Ecto neural progenitor cell (in vitro differentiated cells): ENCODE measurements at places on chromosomes 12 and 14.

DNA sequence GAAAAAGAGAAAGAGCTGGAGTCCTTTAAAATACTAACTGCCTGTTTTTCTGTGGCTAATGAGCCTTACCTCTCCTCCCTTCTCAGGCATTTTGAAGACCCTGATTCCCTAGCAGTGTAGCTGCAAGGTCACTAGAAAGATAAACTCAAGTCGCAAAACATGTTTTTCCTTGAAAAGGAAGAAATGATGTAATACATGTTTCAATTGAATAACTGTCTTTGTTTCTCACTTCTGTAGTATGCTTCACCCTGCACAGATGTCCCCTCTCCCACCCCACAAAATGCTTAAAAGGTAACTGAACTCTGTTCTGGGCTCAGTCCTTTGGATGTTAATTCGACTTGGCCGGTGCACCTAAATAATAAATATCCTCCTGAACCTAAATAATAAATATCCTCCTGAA is 1350.3 kb downstream of the TMEM121 start:
- DNase-seq = no peak

DNA sequence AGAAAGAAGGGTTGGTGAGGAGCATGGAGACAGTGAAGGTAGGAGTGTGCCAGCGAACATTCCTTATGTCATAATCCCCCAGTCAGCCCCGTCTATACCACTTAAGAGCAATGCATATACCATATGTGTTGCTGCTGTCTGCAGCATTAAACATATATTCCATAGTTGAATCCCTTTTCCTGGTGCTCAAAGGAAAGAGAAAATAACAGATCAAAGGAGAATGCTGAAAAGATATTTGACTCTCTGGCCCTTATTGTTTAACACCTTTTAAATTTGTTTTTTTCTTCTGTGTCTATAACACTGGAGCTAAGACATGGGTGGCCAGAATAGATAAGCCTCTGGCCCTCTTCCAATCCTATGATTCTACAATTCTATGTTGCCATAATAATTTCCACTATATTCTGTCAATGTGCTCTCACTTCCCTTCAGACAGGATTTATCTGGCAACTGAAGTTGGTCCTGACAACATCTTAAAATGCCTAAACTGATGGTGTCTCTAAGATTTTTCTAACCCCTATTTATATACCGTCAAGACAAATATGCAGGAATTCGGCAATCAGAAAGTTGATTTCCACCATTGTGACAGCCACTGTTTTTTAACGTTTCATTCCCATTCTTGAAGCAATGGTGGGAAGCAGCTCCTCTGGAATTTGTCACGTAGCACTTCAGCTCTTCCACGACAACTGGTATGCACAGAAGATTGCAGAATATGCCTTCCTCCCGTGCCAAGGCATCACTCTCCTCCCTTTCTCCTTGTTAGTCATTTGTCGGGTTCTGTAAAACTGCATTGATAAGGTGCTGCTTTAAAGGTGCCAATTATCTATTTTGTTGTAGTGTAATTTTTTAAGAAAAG is 204.7 kb downstream of the BCAT1 start:
- DNase-seq = no peak

DNA sequence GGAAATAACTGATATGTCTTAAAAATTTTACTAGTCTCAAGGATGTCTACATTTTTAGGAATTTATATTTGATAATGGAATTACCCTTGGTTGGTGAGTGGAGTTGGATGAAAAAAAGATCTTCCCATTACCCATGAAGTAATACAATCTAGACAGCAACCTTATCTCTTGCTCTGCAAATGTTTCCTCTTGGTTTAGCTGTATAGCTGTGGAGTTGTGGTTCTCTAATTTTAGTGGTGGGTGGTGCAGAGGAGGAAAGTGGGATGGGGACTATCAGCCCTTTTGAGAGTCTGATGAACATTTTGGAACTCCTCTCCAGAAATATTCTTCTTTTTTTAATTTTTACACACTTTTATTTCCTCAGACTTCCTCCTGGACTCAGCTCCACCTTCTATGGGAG is 17.1 kb downstream of the SPX start:
- DNase-seq = no peak

DNA sequence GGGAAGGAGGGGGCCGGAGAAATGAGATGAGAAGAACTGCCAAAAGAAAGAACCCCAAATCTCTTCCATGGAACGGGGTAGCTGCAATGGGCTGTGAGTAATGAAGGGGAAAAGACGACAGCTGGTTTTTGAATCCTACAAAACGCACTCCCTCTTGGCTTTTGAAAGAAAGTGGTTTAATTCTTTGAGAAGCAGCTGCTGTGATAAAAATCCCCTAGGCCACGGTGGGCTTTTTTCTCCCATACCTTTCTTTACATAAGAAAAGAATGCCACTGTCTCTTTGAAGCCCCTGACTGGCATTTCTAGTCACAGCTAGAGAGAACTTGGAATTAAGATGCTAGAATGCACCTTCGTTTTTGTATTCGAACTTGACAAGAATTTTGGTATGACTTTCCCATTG is 486.1 kb downstream of the GLT1D1 start:
- DNase-seq = no peak

DNA sequence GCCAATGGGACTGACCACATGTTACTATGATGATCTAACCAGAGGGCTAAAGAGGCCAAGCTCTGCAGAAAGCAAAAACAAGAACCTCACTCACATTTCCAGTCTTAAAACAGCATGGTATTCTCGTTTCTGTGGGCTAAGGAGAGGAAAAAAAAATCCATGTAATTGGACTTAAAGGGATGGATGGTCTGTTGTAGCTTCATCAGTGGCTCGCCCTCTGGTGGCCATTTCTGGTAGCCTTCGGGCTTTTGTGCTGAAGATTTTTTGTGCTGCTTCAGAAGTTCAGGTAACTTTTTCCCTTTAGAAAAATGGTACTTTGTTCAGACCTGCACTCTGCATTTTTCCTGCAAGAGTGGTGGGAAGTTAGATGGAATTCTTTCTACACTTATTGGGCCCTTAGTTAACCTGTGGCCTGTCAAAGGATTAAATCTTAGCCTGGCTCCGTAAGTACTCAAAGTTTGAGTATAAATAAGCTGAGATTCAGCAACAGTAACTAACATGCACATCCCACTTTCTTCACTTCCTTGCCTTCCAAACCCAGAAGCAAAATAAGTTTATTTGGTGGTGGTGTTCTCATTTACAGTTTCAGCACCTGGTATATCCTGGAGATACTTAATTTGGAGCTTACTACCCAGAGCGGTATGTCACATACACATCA is 22.3 kb downstream of the DCAF4 start:
- DNase-seq = peak; percentile 70

DNA sequence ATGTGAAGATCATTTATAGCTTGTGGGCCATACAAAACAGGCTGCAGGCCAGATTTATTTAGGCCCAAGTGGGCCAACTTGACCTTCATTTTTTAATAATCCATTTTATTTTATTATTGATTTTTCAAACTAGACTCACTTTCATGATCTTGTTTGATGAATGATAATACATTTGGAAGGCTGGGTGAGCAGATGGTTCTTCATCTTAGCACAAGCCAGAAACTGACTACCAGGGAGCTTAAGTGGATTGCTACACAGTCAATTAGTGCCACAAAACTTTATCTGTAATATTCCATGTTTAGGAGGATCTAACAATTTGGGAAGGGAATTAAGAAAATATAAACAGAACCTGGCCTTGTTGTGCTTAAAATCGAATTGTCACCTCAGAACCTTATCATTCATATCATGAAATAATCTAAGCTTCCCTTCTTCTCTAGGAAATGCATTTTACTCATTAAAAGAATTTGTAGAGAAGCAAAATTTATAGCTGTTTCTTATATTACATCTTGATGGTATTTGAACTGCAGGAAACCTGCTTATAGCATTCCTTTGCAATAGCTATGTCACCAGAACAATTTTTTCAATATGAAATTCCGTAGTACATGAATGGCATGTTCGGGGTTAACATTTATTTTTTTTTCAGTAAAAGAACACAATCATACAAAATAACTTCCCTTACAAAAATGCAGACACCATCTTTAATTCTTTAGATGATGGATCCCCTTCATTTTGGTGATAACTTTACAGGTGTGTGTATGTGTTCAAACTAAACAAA is 62.0 kb upstream of the CSRP2 start:
- DNase-seq = no peak

- DNase-seq = no peak
Measured at GRCh38 chr12:41067941-41068645, 120.0 kb upstream of the PDZRN4 start.

- no peak for DNase-seq
Measured at GRCh38 chr12:88354691-88355090, 212.6 kb downstream of the TMTC3 start.

DNA sequence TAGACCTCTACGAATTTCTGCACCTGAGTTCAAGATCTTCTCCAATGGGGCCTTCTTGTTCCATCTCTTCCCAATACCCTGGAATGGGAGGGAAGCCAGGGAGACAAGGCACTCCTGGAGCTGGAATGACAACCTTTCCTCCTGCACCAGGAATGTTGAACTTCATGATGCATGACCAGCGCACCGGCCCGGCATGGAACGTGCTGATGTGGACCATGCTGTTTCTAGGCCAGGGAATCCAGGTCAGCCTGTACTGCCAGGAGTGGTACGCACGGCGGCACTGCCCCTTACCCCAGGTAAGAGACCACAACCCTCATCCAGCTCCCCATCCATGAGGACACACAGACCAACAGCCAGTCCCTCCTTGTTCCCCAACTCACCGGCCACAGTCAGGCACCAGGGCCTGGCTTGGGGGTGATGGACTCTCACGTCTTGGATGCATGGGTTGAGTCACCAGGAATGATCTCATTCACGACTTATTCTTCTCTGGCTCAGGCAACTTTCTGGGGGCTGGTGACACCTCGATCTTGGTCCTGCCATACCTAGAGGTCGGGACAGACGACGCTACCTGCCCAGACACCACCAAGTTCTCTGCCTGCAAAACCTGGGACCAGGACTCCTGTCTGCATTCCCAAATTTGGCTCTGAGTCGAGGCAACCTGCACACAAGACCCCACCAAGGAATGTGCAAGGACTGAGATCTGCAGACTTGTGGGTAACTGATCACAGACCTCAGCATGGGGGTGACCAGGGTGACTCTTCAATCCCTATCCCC is 20.5 kb downstream of the SOAT2 start:
- DNase-seq = no peak

DNA sequence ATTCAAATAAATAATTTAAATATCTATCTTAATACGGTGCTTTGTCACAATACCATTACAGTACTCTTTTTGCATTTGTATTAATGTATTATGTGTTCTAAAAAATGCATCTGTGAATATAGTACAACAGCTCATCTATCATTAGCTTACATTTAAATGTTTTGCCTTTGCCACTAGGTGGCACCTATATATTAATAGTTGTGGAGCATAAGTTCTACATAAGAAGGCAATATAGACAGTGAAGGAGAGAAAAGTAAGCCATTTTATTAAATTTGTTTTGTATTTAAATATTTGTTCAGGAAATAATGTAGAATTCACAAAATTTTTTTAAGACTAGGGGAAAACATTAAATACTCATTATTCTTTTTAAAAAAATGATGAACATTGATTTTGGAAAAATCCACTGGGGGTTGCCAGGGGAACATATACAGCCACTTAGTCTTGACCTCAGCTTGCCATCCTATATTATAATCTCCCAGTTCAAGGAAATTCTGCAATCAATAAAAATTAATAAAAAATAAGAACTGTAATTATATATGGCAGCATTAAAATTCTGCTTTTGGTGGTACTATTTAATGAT is 9.8 kb downstream of the CCER1 start:
- DNase-seq = no peak

DNA sequence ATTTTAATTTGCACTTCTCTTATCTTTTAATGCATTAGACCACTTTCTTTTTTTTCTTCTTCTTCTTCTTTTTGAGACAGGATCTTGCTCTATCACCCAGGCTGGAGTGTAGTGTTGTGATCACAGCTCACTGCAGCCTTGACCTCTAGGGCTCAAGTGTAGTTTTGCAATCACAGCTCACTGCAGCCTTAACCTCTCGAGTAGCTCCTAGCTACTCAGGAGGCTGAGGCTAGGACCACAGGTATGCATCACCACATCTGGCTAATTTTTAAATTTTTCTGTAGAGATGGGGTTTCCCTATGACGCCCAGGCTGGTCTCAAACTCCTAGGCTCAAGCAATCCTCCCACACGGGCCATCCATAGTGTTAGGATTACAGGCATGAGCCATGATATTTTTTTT is 12.7 kb downstream of the TMED8 start:
- DNase-seq = no peak

- DNase-seq = no peak
Measured at GRCh38 chr12:127257366-127257935, 1009.5 kb upstream of the TMEM132C start.

GRCh38 chr14:68124979-68125731 is 305.6 kb downstream of the RAD51B start:
- DNase-seq = no peak

DNA sequence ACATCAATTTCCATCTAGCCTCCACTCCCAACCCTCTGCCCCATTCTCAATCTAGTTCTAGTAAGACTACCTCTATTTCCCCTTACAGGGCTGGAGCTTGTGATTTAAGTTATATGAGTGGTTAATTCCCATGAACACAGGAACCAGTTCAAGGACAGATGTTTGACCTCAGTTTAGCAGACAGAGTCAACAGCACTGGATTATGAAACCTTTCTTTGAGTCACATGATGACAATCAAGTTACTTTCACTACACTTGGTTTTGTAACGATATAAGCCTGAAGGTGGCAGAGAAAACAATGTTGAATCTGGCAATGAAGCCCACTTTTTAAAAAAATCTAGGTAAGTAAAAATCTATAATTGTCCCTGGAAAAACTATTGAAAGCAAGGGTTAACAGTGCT is 1646.2 kb upstream of the FLRT2 start:
- DNase-seq = no peak

GRCh38 chr12:112013601-112014402 is 576 bp downstream of the ERP29 start:
- DNase-seq = peak; percentile 81

- DNase-seq = no peak
Measured at GRCh38 chr14:81386290-81386745, 13.8 kb downstream of the STON2 start.

DNA sequence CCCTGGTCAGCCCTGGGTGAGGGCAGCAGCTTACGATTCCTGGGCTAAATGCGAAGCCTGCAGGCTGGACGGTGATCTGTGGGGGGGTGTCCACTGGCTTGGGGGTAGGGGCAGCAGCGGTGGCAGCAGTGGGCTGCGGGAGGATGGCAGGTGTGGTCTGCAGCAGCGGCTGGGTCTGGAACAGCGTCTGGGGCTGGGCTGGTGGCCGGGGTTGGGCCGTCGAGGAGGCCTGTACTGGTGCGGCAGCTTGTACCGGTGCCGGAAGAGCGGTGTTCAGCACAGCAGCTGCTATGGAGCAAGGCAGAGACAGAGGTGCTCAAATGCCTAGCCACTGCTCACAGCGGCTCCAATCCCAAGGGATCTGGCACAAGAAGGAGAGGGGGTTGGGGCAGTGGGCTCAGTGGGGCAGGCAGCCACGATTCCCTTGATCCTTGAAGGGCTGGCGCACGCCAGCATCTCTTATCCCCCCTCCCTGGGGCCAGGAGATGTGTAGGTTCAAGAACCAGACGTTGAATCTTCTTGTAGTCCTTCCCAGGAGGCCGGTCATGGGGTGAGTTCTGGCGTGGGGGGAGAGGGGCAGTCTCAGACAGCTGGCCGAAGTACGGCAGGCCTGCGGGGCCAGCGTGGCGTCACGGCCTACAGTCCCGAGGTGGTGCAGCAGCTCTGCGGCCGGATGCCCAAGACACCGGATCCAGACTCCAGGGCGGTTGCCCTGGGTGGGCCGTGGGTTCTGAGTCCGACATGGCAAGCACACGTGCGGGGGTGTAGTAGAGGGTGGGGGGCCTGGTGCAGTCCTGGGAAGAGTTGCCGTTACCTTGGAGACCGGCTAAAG is 19.9 kb downstream of the POU6F1 start:
- DNase-seq = no peak

- no peak for DNase-seq
Measured at GRCh38 chr14:90600619-90601018, 203.8 kb downstream of the CALM1 start.

- DNase-seq = no peak
Measured at GRCh38 chr14:68011406-68012028, 191.9 kb downstream of the RAD51B start.
